ENCODE measurements at places on chromosomes 7 and 10. TPM values are rescaled to one million over a fixed set of nuclear protein-coding genes. Genes with fewer than 3 reads are reported as not detected.
A peak's percentile ranks its signal among the peaks of the same experiment; 100 is the strongest.

DNA sequence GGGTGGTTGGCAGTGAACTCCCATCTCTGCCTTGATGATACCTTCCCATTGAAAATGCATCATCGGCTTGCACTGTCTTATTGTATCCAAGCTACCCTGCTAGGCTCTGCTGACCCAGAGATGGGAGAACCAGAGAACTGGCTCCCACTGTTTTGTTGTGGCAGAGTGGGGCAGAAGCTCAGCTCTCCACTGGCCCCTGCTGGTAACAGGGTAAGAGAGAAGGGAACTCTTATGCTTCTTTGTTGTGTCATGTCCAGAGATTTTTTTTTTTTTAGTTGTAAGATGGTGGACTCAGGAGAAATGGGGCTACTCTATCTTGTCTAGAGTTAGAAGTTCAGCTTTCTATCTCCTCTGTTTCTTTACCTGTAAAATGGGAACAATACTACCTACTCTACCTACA, 100.5 kb upstream of the SDK1 start:
- DNase-seq = peak; percentile 78

DNA sequence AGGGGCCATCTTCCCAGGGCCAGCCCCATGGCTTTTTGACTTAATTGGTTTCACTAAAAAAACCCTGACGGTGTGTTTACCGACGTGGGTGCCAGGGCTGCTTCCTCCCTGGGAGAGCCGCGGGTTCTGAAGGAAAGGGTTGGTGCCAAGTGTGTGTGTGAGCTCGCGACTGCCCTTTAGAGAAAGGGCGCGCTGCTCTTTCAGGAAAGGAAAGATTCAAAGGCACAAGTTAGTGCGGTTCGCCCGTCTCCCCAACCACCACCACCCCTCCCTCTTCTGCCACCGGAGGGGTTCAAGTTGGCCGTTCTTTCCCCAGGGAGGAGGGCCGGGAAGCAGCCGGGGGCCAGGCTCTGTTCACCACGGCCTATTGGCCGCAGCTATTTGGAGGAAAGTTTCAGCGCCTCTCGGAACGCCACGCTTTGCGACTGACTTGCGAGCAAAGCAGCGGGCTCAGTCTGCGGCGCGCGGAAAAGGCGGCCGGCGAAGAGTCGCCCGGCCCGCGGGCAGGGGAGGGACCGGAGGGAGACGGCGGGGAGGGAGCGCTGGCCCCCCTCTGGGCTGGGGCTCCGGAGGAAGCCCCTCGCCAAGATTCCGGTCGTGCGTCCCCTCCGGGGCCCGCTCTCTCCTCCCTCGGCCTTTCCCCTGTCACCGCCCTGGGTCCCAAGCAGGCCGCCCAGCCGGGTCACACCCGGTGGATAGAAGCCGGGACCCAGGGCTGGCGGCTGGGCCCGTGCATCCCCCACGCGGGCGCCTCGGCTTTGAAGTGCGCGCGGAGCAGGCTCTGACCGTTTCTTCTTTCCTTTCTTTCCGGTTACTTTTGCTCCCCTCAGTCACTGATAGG, 165.9 kb upstream of the PPP1R3A start:
- peak; percentile 68 for DNase-seq

GRCh38 chr10:133557381-133557780, 8.0 kb downstream of the SYCE1 start:
- no peak for DNase-seq

- DNase-seq = no peak
Observed at GRCh38 chr10:119379466-119380071, 162.9 kb downstream of the RGS10 start.

DNA sequence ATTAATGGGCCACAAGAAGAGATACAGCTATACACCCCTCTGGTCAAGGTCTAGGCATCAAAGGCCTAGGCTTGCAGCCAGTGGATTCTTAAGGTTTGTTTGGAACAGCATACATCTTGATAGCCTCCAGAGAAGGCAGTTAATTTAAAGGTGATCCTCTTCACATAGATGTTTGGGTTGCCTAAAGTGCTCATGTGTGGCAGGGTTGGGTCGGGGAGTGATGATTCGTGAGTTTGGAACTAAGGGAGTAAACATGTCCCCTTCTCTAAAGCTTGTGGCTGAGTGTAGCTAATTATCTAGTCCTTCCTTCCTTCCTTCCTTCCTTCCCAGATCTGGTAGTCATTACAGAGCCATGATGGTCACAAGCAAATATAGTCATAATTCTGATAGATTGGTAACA, 12.4 kb downstream of the PCLO start:
- no peak for DNase-seq

DNA sequence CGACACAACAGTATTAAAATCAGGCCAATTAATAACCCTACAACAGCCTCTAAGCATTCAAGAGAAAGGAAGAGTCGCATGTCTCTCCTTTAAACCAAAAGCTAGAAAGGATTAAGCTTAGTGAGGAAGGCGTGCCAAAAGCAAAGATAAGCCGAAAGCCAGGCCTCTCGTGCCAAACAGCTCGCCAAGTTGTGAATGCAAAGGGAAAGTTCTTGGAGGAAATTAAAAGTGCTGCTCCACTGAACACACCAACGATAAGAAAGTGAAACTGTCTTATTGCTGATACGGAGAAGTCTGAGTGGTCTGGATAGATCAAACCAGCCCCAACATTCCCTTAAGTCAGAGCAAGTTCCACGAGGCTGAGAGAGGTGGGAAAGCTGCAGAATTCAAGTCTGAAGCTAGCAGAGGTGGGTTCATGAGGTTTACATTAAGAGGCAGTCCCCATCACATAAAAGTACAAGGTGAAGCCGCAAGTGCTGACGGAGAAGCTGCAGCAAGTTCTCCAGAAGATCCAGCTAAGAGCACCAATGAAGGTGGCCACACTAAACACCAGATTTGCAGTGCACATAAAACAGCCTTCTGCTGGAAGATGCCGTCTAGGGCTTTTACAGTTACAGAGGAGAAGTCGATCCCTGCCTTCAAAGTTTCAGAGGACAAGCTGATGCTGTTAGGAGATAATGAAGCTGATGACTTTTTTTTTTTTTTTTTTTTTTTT, 194.8 kb downstream of the MAD1L1 start:
- DNase-seq = peak; percentile 79

GRCh38 chr10:30940256-30940655, 91.4 kb downstream of the ZNF438 start:
- no peak for DNase-seq

The MRLN gene
- 0.82 TPM for total RNA-seq

The FAM180A gene
- total RNA-seq = not detected

The AGR3 gene
- total RNA-seq = not detected
